RWPE2 (cell line): ENCODE measurements at places on chromosomes 16 and 17.

GRCh38 chr17:5758651-5759050, 174.3 kb upstream of the NLRP1 start:
- H3K27ac ChIP-seq, result no peak overlapping the region
- H3K36me3 ChIP-seq, result no peaks in the 10 kb centered on the region
- DNase-seq, result no peak
- no peak overlapping the region for H3K4me3 ChIP-seq
- no peaks in the 10 kb centered on the region for H3K27me3 ChIP-seq
- H3K4me1 ChIP-seq, result peaks cover 8% of the 10 kb centered on the region

- no peaks in the 10 kb centered on the region for H3K36me3 ChIP-seq
- DNase-seq, result no peak
- H3K4me3 ChIP-seq, result no peak overlapping the region
- peaks cover 7% of the 10 kb centered on the region for H3K4me1 ChIP-seq
- H3K27ac ChIP-seq, result no peak overlapping the region
Measured at GRCh38 chr16:86673956-86674453, 95.7 kb downstream of the FOXL1 start.

GRCh38 chr17:67178555-67178954, 66.4 kb downstream of the HELZ start:
- H3K27me3 ChIP-seq, result no peaks in the 10 kb centered on the region
- no peak overlapping the region for H3K4me3 ChIP-seq
- H3K36me3 ChIP-seq, result peaks cover 60% of the 10 kb centered on the region
- no peak for DNase-seq
- no peaks in the 10 kb centered on the region for H3K4me1 ChIP-seq

DNA sequence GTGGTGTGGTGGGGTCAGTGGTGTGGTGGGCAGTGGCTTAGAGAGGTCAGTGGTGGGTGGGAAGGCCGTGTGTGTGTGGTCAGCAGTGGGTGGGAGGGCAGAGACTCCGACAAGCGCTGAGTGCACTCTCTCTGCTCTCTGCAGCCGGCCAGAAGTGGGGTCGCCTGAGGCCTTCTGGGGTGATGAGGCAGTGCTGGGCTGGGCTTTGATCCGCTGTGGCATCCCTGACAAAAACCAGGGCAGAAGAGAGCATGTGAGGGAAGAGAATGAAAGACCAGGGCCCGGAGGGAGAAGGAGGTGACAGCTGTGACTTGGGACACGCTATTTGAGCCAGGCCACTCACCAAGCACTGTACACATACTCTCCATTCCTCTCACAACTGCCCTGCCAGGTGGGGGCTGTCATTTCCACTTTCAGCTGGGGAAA, 50.8 kb downstream of the NKD1 start:
- H3K36me3 ChIP-seq, result no peaks in the 10 kb centered on the region
- no peak for DNase-seq
- H3K27me3 ChIP-seq, result no peaks in the 10 kb centered on the region

- H3K36me3 ChIP-seq, result no peaks in the 10 kb centered on the region
- no peak overlapping the region for H3K4me3 ChIP-seq
- H3K27ac ChIP-seq, result no peak overlapping the region
- DNase-seq, result no peak
Measured at GRCh38 chr16:59236804-59237458, 502.8 kb upstream of the GOT2 start.
